NCI-H2029 (cell line): ENCODE measurements at places on chromosomes 3 and 15.
A peak's percentile ranks its signal among the peaks of the same experiment; 100 is the strongest.

- DNase-seq = no peak
Observed at GRCh38 chr3:109070211-109070610, 47.7 kb downstream of the MORC1 start.

- DNase-seq = no peak
Observed at GRCh38 chr3:42640771-42641370, 12.6 kb upstream of the ZBTB47 start.

DNA sequence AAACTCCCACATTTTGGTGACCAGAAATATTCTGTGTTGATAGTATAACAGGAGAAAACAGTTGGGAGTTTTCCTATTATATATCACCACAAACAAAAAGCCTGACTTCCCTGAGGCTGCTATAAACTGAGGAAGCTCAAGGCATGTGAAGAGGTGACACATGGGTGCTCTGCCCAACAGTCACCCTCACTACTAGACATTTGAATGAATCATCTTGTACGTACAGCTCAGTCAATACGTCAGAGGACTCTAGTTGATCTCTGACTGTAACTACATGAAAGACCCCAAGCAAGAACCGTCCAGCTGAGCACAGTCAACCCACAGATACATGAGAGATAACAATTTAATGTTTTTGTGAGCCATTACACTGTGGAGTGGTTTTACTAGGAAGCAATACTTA is 338.3 kb upstream of the ATP11B start:
- DNase-seq = no peak

- no peak for DNase-seq
Observed at GRCh38 chr3:51959651-51960050, 4.5 kb downstream of the GPR62 start.

GRCh38 chr3:190528706-190529105 is 14.8 kb downstream of the IL1RAP start:
- DNase-seq = no peak

DNA sequence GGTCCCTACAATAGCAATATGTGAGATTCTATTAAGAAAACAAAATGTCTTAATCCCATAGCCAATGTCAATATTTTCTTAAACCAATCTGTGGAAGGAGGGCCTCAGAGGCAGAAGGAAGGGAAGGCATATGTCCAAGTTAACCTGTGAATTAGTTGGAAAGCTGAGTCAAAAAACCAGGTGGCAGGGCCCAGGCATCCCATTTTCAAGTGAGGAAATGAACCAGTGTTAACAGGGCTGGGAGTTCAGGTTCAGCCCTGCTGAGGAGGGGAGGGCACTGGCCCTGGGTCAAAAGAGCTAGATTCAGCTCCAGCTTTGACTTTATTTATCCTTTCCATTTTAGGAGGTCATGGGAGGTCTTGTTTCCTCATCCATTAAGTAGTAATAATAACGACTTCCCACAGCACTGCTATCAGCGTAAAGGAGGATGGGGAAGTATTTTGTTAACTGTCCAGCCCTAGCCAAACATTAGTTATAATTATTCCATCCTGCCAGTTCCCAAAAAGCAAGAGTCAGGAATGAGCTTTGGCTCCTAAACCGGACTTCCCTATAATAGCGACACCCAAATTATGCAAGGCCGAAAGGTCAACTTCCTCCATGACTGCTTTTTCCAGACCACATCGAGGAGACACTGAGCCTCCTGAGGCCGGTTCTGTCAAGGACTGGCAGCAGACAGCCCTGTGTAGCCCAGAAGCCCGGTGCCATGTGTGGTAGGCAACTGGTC is 3.2 kb downstream of the MASP1 start:
- no peak for DNase-seq

DNA sequence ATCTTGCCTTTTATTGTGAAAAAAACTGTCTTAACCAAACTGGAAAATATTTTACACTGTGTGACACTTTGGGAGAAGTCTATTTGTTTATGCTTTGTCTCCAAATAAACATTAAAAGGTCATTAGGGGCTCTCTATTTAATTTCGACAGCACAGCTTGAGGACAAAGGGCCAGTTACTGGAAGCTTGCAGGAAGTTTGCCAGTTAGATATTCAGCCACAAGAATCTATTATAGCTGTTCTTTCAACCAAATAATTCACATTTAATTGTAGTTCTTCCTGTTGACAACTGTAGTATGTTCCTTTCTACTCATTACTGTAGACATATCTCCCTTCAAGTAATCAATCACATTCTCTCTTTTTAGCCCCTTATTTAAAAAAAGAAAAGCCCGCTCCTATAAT is 6.1 kb downstream of the CP start:
- DNase-seq = peak; percentile 31

- no peak for DNase-seq
Observed at GRCh38 chr3:172303181-172303580, 145.1 kb downstream of the GHSR start.

GRCh38 chr3:153901991-153902390 is 219.2 kb upstream of the ARHGEF26 start:
- DNase-seq = no peak

- no peak for DNase-seq
Observed at GRCh38 chr3:183634707-183635106, 716 bp upstream of the KLHL24 start.

DNA sequence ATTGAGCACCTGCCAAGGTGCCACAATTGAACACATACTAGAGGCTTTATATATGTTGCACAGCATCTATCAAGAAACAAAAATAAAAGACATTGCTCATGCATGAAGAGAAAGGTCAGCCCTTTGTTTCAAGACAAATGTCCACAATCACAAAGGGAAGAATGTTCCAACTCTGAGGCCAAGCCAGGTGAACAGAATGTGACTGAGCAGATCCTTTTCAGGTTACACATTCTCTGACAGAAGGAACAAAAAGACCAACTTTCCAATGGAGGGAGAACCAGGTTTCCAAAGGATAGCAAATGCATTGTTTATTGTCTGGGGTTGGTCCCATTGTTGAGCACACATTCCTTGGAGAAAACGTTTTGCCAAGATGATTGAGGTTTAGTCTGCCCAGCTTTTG is 50.2 kb upstream of the FAM174B start:
- no peak for DNase-seq

- no peak for DNase-seq
Observed at GRCh38 chr3:144809380-144809779, 837.8 kb downstream of the DIPK2A start.

GRCh38 chr15:100147828-100148227 is 193.9 kb downstream of the ADAMTS17 start:
- no peak for DNase-seq

DNA sequence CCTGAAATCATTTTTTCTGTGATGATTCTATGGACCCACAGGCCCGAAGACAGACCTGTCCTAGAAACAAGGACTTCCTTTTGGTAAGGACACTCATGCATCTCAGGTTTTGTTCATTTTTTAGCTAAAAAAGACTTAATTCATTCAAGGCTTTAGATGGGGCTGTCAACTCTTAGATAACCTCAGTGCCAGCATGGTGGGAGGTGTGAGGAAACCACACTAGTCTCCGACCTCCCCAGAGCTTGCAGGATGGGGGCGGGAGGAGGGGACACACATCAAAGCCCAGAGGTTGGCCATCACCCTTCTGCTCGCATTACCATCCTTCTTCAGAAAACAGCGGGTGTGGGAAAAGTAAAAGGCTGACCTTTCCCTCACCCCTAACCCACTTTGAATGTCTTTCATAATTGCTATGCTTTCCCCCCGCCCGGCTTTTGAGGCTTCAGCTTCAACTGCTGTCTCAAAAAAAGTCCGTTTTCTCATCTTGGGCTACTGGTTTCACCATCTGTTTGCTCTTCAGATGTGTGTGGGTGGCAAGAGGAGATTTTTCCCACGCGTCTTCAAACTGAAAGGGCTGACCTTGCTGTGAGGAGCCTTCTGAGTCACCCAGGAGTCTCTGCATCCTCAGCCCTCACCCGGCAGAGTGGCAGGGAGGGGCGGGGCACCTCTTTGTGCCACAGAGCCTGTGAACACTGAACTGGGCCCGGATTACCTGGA is 27.6 kb upstream of the CXCR6 start:
- no peak for DNase-seq

DNA sequence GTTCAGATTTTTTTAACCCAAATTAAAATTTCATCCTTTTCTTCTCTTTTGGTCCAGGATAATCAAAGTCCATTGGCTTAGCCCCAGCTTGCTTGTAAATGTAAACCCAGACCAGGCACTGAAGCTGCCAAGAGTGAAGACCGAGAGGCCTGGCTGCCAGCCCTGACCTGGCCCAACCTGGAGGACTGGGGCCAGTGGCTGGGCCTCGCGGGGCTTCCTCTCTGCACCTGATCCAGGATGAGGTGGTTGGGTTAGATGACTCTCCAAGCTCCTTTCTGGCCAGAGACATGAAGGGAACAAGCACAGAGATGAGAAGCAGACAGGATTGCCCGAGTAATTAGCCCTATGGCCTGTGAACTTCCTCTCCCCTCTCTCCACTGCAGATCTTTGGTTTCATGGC is 50.6 kb downstream of the CMTM6 start:
- DNase-seq = no peak

DNA sequence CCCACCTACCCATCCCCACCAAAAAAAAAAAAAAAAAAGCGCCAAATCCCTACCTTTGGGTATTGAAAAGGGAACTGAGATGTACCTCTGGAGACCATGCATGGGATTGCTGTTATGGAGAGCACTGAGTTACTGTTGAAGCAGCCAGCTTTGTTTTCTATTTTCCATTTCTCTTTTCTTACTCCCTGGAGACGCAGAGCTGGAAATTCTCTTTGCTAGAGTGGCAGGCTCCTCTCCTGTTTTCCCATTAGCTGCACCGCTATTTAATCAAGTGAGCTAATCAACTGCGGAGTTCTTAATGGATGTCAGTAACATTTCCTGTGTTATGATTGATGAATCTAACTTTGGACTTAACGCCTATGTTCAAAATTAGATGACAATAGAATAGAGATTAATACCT is 136.1 kb upstream of the LMCD1 start:
- DNase-seq = no peak

- DNase-seq = no peak
Observed at GRCh38 chr3:88713233-88713691, 394.2 kb upstream of the EPHA3 start.

DNA sequence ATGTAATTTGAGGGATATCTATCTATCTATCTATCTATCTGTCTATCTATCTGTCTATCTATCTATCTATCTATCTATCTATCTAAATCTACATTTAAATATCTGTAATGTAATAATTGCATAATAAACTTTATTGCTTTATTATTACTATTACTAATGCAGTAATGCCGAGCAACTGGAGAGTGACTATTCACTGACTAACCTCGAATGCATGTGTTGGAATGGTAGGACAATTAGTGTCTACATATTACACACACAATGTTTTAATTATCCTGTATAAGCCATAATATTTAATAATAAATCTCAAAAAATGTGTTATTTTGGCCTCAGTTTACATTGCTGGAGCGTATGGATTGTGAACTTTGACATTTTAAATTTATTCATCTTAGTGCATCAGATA is 25.2 kb upstream of the CNTN3 start:
- DNase-seq = no peak

DNA sequence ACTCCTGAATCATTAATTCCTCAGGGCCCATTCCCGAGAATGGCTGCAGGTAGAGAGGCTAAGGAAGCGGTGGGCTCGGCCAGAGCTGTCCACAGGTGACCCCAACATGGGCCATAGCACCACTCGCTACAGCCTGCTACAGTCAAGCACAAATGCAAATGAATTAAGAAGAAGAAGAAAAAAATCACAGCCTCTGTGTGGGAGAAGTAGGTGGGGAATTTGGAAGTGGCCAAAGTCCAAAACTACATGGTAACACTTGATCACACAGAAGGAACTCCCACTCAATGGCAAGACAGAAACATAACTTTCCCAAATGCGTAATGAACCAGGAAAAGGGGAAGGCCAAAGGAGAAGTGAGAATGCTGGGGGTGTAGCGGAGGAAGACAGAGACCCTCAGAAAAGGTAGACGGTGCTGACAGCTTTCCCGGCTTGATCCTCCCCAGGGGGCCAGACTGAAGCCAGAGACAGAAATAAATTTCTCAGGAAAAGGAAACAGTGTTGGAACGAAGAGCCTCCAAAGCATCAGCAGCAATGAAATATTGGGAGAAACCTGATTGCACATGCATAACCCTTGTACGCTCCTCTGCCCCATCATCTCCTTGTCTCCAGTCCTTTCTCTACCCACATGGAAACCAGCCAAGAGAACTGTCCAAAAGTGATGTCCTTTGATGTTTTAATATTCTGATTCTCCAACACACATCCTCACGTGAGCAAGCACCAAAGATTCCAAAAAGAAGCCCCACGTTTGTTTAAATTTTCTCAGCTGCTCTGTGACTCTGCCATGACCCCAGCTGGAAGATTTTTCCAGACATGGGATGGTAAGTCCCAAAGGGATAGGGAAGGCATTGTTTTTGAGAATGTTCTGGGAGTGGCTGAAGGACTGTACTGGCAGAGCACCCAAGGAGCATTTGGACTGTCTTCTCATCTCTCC is 107.6 kb downstream of the OXNAD1 start:
- no peak for DNase-seq

DNA sequence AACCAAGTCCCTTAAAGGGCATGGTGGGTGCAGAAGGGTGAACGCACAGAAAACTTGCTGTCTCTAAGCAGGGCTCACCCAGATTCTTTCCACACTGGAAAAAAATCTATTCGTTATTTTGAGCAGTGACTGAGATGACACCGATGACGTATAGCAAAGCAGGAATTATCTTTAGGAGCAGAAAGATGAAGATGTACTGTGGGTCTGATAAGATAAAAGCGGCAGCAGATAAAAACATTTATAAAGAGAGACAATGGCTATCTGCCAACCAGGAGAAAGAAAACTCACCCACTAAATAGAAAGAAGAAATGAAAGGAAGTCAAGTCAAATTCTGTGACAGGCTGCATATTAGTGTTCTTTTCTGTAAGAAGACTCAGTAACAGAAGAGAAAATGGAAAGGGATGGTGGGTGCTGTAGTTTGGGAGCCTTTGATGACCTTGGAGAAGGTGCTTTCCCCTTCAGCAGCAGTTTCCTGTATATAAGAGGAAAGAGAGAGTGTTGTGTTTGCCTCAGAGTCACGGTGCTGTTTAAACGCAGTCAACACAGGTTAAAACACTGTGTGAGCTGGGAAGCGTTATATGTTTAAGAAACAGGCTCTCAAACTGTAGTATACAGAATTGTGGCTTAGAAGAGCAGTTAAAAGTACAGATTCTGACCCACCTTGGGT is 111.6 kb downstream of the AQP9 start:
- no peak for DNase-seq

- no peak for DNase-seq
Observed at GRCh38 chr15:43187544-43188155, 2.4 kb downstream of the CCNDBP1 start.

GRCh38 chr15:77138167-77138522 is 67.2 kb upstream of the TSPAN3 start:
- DNase-seq = no peak
